ENCODE measurements at places on chromosomes 7 and 10. TPM values are rescaled to one million over a fixed set of nuclear protein-coding genes. Genes with fewer than 3 reads are reported as not detected.

Gene PURB
- 16.4 TPM for total RNA-seq

Gene SNX10
- 10.2 TPM for total RNA-seq

Gene FOXI2
- total RNA-seq = not detected

Gene NKX1-2
- 0.02 TPM for total RNA-seq

Gene RNF148
- total RNA-seq = not detected

Gene DEPP1
- total RNA-seq = 38.8 TPM

Gene AKR1B15
- 0.57 TPM for total RNA-seq

Gene VAX1
- total RNA-seq = not detected

Gene MACC1
- total RNA-seq = 0.15 TPM
